A549 treated with GW870086 at 1 μM for 4 hours (cell line): ENCODE measurements at places on chromosomes 2 and 18. TPM values are rescaled to one million over a fixed set of nuclear protein-coding genes. Genes with fewer than 3 reads are reported as not detected.

SETBP1 gene
- 0.46 to 0.61 TPM (median 0.56 TPM) in 5 replicates for total RNA-seq

COL3A1 gene
- total RNA-seq = 0.09 to 0.26 TPM (median 0.17 TPM) in 5 replicates

GPR45 gene
- not detected in 5 replicates for total RNA-seq

PLB1 gene
- 0.99 to 1.8 TPM (median 1.6 TPM) in 5 replicates for total RNA-seq

COPS8 gene
- 114 to 135 TPM (median 118 TPM) in 5 replicates for total RNA-seq

TTR gene
- total RNA-seq = 0.32 to 0.58 TPM (median 0.38 TPM) in 3 of 5 replicates, not detected in the others

ERBB4 gene
- total RNA-seq = not detected in 5 replicates

NR4A2 gene
- total RNA-seq = 1.9 to 2.6 TPM (median 2.3 TPM) in 5 replicates

CASP8 gene
- total RNA-seq = 30.1 to 35.6 TPM (median 33.4 TPM) in 5 replicates

ADGRF3 gene
- total RNA-seq = 0.03 to 0.26 TPM (median 0.10 TPM) in 5 replicates

COL4A3 gene
- 0.50 to 1.2 TPM (median 0.59 TPM) in 5 replicates for total RNA-seq

TMEM214 gene
- 54.4 to 68.6 TPM (median 67.5 TPM) in 5 replicates for total RNA-seq

CRYGD gene
- total RNA-seq = not detected in 5 replicates

HOXD4 gene
- total RNA-seq = 0.27 to 0.71 TPM (median 0.47 TPM) in 5 replicates

ALPP gene
- 4.4 to 5.3 TPM (median 4.8 TPM) in 5 replicates for total RNA-seq

SIX3 gene
- 0.39 to 0.73 TPM (median 0.71 TPM) in 5 replicates for total RNA-seq

SPRED2 gene
- 29.8 to 37.6 TPM (median 34.2 TPM) in 5 replicates for total RNA-seq
